ENCODE measurements at places on chromosomes 6 and 20.

DNA sequence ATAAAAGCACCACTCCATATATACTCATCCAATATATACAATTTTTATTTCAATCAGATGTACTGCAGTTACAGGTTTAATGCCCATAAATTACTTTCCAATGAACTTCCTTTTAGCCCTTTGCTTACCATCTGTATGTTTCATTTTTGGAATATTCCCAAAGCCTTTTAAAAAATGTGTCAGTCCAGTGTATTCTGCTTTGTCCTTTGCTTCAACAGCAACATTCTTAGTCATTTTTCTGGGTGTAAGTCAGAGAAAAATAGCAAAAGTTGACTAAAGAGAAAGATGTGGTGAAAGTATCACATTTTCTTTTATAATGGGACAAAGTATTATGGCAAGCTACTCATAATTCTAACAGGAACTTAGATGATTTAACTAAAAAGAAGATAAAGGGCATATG lies 15.2 kb downstream of the DSE start:
- no peak for DNase-seq

DNA sequence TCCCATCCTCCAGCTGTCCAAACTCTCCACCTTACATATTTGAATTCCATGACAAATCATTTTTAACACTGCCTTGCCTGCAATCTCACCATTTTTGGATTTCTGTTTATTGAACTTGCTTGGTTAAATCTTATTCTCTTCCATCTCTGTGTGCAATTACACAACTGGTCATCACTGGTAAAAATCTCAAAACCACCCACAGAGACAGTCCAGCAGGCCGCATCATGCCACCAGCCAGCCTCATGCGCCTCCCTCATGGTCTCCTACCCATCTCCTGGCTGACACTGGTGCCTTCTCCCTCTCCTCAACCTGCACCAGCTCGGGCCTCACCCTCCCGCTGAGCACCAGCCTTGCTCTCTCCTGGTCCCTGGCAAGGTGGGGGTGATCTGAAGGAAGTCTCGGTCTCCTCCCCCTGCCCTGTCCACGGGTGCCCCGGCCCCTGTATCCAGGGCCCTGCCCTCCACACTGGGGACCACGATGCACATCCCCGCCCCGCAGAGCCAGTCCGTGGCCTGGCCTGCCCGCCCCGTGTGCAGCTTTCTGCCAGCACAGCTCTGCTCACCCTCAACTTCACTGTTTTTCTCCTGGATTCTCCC lies 92.0 kb downstream of the THBS2 start:
- no peak for DNase-seq

DNA sequence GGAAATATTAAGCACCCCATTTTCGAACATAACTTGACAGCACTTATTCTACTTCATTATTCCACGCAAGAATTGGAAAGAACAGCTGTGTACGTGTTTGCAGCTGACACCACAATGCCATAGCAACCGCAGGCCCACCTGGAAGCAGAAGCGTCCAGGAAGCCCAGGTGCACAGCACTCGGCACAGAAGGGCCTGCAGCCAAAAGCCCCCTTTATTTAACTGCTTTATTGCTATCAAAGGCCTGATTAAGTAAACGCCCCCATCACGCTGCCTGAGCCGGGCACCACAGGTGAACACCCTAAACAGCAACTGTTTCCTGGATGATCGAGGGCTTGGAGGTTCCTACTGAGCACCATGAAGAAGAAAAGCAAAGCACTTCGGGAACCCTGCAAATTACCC lies 6.3 kb downstream of the TAF4 start:
- no peak for DNase-seq

DNA sequence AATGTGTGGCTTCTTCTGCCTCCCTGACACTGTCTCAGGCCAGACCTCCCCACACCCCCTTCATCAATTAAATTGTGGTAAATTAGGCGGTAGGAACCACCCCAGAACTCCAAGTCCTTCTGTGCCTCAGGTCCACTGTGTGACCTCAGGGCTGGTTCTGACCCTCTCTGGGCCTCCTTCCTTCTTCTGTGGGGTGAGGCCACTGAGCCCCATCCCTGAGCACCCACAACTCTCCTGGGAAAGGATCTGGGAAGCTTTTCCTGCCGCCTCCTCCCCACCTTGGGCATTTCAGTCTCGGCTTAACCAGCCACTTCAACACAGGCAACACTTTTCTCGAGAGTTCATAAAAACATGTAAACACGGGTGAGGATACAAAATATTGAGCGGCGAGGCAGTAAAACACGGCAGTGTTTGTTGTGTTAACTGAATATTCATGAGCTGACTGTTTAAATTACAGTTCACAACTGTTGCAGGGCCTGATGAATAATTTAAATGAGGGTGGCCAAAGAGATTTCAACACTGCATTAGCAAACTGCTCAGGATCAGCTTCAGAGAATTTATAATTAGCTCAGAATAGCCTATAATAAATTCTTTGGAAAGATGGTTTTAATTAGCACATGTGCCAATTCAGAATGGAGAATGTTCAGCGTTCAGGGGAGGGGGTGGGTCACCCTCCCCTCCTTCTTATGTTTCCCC lies 112.1 kb downstream of the TOX2 start:
- DNase-seq: no peak

DNA sequence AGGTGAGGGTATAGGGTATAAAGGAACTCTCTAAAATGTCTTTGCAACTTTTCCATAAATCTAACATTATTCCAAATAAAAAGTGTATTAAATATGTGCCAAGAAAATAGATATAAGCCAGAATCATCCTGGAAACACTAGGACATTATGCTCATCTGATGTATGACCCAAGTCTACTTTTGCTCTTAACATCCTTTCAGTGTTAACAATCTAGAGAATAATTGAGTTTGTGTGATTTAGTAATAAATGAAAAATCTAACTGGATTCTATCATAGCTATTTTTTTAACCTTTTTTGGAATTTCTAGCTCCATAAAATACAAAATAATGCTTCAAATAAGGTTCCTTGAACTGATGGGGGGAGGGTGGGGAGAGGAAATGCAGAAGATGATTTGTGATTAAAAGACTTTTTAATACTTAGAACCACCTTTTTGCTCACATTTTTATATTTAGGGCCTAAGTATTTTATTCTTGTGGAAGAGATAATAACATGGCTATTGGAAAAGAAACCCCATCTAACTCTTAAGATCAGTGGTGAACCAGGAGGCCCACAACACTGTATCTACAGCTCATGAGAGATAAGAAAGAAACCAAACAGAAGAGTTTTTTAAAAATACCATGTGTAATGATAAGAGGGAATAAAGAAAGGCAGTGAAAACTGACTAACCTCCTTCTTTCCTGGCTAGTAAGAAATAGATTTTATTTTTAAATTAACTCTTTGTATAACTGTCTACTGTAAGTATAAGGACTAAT lies 68.5 kb downstream of the PDSS2 start:
- no peak for DNase-seq

DNA sequence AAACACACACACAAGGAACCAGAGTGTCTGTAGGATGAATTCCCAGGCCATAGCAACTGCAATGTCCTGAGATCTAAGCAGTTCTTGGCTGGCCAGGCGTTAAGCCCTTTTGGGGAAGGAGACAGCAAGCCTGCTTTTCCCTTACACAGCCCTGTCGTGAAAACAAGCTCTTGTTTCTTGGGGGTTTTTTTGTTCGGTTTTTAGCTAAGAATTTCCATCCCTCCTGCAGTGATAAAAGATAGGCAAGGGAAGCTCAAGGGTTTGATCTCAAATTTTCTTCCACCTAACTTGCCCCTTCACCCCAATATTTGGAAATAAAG lies 1.5 kb downstream of the TNFRSF21 start:
- DNase-seq: no peak

DNA sequence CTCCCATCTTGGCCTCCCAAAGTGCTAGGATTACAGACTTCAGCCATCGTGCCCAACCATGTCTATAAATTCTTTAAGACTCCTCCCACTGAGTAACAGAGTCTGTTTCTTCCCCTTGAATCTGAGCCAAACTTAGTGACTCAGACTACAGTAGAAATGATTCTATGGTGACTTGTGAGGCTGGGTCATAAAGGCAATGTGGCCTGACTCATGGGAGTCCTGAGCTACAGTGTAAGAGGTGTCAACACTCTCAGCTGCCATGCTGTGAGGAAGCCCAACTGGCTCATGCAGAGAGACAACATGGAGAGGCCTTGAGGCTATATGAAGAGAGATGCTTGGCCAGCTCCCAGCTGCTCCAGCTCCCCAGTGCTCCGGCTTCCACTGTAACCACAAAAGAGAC lies 5.2 kb upstream of the NRSN2 start:
- no peak for DNase-seq

GRCh38 chr6:1226277-1227099 lies 85.4 kb upstream of the FOXQ1 start:
- no peak for DNase-seq

DNA sequence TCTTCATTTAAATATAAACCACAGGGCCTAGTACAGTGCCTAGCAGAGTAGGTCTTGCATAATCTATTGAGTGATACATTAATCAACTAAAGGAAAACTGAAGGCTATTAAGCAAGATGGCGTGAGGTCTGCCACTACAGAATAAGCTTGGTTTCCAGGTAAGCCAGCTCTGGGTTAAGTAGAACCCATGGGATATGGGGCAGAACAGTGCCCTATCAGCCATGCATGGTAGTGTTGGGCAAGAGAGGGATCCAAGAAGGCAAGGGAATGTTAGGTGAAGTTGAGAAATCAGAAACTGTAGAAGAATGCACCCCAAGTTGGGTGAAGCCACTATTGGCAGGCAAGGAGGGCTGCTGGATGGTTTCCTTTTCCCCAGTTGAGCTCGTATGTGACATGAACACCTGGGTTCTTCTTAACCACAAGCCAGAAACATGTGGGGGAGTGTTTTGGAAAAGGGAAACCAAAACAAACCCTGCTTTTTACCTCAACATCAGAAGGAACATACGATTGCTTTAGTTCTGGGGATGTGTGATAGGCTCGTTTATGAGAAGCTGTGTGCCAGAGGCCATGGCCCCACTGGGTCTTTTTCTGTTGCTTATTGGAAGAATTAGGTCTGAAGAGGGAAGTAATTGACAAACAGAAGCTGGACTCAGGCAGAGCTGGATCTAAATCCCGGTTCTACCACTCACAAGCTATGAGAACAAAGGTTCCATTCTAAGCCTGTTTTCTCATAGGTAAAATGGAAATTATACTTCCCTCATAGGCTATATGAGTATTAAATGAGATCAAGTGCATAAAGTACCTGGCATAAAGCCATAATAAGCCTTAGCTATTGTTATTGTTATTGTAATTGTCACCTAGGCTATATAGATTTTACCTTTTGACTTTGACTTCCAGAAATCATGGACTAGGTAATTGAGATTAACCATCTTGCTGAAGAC lies 33.5 kb downstream of the NEDD9 start:
- no peak for DNase-seq

DNA sequence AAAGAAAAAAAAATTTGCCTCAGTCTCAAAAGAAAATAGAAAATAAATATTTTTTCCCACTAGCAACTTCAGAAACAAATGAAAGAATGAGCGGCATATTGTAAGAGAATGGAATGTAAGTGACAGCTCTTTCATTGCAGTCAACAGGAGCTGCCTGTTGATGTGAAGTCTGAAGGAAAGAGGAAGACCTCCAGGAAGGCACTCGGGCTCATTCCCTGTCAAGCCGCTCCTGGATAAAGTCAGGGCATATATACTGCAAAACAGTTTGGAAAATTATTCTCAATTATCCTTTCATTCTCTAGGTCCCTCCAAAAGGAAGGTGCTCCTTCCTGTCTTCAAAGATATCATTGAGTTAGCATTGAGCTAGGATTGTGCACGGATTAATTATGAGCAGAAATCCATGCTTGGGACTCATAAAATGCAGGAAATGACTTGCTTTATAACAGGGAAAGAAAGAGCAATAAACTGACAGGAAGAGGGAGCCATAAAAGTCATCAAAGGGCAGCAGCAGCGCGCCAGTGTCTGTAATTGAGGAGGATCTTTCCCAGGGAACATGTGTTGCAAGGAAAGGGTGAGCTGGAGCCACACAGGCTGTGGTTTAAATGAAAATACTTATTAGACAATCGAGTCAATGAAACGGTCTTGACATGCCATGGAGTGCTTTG lies 218.2 kb downstream of the C6orf118 start:
- no peak for DNase-seq

DNA sequence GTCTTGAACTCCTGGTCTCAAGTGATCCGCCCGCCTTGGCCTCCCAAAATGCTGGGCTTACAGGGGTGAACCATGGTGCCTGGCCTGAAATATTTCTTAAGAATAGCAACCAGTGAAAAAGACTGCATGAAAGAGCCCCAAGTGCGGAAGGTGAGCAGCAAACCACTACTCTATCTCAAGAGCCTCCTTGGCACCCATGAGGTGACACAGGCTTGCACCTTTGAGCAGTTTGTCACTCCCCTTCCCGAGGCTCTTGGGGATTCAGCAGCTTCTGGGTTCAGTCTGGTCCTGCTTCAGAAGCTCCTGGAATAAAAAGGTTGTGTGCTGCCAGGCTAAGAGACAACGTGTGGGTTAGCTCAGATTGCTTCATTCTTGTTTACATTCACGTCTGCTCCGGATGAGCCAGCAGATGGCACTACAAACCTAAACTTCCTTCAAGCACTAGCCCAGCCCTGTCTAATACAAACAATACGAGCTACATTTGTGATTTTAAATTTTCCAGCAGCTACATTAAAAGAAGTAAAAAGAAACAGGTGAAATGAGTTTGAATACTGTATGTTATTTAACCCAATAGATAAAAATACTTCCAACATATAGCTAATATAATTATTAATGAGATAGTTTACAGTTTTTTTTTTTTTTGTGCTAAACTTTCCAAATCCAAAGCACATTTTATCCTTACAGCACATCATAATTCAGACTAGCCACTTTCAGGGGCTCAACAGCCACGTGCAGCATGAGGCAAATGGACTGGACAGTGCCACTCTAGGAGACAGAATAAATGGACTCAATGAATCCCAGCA lies 46.2 kb downstream of the GJA10 start:
- no peak for DNase-seq

DNA sequence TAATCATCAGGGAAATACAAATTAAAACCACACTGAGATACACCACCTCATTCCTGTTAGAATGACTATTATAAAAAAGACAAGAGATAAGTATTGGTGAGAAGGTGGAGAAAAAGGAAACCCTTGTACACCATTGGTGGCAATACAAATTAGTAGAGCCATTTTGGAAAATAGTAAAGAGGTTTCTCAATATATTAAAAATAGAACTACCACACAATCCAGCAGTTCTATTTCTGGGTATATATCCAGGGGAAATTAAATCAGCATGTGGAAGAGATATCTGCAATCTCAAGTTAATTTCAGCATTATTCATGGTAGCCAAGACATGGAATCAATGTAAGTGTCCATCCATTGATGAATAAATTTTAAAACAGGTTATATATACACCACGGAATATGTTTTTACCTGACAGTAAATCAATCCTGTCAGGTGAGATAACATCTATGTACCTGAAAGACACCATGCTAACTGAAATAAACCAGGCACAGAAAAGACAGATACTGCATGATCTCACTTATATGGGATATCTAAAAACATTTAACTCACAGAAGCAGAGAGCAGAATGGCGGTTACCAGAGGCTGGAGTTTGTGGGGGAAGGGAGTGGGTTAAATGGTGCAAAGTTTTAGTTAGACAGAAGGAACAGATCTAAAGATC lies 64.1 kb downstream of the SHPRH start:
- DNase-seq: no peak

- no peak for DNase-seq
Observed at GRCh38 chr20:15902493-15902892, 670.8 kb downstream of the KIF16B start.

Measured in cortex of kidney (tissue), 1 donor.